HTR-8/SVneo (cell line): ENCODE measurements at places on chromosomes 6 and 20.

DNA sequence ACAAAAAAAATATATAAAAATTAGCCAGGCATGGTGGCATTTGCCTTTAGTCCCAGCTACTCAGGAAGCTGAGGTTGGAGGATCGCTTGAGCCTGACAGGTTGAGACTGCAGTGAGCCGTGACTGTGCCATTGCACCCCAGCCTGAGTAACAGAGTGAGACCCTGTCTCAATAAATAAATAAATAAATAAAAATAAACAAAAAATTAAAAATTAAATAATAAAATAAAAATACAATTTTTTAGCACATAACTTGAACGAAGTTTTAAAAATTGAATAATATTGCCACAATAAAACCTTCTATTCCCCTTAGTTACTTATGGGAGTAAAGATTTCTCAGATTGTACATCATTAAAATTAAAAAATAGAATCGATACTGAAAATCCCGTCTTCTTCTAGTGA lies 29.2 kb upstream of the CGA start:
- no peak for DNase-seq

GRCh38 chr20:13545790-13546189 lies 92.9 kb downstream of the TASP1 start:
- no peak for DNase-seq

- DNase-seq = no peak
Measured at GRCh38 chr6:158283304-158283980, 28.8 kb upstream of the TULP4 start.

- peak; percentile 10 for DNase-seq
Measured at GRCh38 chr6:122472022-122472340, 374 bp upstream of the SERINC1 start.
